Renal cortex interstitium (tissue), 15 donors: ENCODE measurements at places on chromosomes 7 and 10. TPM values are rescaled to one million over a fixed set of nuclear protein-coding genes. Genes with fewer than 3 reads are reported as not detected.

DNA sequence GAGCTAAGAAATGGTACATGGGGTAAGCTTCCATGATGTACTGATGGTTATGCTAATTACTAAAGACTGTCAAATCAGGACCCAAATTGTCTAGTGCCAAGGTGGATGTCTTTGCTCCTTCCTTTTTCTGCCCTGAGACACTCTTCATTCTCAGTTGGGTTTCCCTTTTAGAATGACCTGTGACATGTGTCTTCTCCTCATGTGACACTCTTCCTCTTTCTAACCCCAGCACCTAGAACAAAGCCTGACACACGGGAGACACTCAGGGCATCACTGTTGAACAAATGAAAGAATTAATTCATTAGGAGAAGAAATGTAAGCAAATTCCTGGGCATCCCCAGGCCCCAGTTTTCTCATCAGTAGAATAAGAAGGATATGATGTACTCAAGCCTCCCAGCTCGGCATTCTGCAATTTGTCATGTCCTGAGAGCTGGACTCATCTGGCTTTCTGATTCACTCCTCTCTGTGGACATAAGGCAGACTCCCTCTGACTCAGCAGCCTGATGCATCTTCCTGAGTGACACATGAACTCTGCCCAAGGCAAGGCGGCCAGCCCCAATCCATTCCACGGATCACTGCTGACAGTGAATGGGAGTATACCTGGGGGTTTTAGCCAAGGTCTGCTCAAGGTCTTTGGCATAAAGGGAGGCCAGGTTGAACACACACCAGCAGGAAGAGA is 473.8 kb downstream of the KCNMA1 start:
- no peak for DNase-seq

GRCh38 chr10:118522791-118523498 is 72.5 kb downstream of the PRLHR start:
- no peak for DNase-seq

DNA sequence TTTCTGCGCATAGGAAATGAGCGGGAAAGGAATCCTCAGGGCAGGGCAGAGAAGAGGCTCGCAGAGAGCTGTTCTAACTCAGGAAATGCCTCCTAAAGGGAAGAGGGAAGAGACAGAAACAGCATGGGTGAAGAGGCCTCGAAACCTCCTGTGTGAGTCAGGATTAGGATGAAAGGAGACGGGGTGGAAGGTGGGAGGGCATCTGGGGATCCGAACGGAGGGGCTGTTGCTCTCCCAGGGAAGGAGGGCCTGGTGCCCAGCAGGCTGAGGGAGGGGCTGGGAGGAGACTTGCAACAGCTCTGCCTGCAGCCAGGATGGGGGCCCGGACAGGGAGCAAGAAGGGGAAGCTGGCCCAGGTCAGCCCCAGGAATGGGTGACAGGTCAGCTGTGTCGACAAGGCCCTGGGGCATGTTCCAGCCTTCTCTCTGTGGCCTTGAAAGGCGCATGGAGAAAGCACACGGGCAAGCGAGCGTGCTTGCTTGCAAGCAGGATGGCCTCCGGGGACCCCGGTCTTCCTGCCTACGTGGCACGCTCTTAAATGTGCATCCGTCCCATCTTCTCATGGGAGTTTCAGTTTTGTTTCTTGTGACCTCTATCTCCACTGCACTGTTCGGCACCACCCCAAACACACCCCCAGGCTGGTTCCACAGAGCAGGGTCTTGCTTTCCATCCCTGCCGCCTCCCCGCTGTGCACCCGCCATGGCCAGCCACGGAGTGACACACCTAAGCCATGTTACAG is 63.5 kb downstream of the HIPK2 start:
- no peak for DNase-seq

GRCh38 chr7:25515633-25516275 is 287.5 kb upstream of the NPVF start:
- no peak for DNase-seq

- no peak for DNase-seq
These were observed 561.7 kb downstream of the SDK1 start for GRCh38 chr7:3862774-3863173.

The PITX3 gene
- 1.4 TPM for polyA plus RNA-seq

The MLLT10 gene
- 45.1 TPM for polyA plus RNA-seq

GRCh38 chr7:131536361-131536849 is 20.0 kb downstream of the PODXL start:
- DNase-seq, result no peak

The SAMD9L gene
- polyA plus RNA-seq, result 4.4 TPM

DNA sequence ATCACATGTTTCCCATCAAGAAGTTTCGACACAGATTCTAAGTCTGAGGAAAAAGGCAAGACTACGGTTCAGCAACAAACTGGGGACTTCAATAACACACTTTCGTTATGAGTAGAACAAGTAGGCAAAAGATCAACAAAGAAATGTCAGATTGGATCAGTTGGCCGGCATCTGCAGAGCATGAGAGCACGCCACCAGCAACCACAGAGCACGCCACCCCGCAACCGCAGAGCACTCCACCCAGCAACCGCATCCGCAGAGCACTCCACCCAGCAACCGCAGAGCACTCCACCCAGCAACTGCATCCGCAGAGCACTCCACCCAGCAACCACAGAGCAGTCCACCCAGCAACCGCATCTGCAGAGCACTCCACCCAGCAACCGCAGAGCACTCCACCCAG is 89.7 kb upstream of the FAM20C start:
- no peak for DNase-seq

DNA sequence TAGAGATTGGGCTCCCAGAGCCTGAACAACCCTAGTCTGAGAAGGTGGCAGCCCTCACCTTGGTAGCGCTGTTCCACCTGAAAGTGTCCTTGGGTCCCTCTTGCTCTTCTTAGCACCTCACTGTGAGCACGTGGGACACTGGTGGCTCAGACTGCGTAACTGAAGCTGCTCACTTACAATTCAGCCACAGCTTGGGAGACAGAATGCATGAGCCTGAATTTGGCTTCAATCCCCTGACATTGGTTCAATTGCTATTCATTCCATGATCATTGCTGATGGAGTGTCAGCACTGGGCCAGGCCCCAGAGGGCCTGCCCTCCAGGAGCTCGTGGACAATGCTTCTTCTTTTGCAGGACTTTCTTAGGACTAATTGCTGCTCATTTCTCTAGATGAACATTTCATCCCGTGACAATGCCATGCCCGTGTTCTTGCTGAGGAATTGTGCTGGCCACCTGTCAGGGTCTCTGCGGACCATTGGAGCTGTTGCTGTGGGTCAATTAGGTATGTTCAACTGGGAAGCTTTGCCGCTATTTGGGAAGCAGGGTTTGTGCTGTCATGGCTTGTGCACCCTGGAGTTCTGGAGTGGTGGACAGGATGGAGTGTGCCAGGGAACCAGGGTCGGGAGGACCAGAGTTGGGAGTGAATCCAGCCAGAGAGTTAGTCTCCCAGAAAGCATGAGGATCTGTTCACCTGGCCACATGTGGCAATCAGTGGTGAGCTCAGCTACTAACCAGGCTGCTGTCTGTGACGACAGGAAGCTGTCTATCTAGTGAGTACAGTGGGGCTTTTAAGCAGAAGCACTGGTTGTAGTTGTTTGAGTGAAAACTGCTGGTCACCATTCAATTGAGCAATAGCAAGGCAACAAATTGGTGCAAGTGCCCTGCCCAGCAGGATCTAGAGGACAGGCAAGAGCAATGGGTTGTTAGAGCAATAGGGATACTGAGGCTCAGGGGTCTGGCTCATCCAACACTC is 105.1 kb downstream of the WDFY4 start:
- DNase-seq, result no peak

The ZNF804B gene
- polyA plus RNA-seq, result 0.20 TPM

- DNase-seq, result no peak
These were observed 1.9 kb upstream of the TAS2R39 start for GRCh38 chr7:143181349-143181748.

- DNase-seq, result peak; percentile 17
These were observed 151.8 kb downstream of the SFMBT2 start for GRCh38 chr10:7258948-7259523.

GRCh38 chr7:156944876-156945275 is 4.6 kb upstream of the NOM1 start:
- DNase-seq, result no peak

The HOXA5 gene
- 71.1 TPM for polyA plus RNA-seq

- no peak for DNase-seq
These were observed 6.9 kb downstream of the MTG1 start for GRCh38 chr10:133400624-133401424.

GRCh38 chr7:95319570-95319969 is 4.8 kb downstream of the PON1 start:
- no peak for DNase-seq

- no peak for DNase-seq
These were observed 22.9 kb downstream of the PDGFA start for GRCh38 chr7:496528-497295.

The PRR15 gene
- 3.3 TPM for polyA plus RNA-seq

DNA sequence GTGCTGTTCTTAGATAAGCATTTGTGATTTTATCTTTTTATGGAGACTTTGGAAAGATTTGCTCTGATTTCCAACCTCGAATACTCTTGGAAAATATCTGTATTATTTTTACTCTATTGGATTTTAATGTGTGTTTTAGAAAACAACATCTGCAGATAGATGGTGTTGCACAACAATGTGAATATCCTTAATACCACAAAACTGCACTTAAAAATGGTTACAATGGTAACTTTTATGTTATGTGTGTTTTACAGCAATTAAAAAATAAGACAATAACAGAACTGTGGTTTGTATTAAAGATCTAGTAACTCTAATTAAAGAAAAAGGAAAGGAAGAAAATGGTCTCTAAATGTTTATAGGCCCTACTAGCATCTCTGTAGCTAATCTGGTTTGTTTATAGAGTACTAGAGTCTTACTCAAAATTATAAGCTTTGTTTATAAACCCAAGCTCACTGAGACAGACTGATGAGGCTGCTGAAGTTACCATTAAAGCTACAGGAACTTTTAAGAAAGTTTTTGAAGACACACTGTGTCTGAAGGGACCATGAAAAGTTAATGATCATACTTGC is 74.6 kb upstream of the CC2D2B start:
- DNase-seq, result no peak

DNA sequence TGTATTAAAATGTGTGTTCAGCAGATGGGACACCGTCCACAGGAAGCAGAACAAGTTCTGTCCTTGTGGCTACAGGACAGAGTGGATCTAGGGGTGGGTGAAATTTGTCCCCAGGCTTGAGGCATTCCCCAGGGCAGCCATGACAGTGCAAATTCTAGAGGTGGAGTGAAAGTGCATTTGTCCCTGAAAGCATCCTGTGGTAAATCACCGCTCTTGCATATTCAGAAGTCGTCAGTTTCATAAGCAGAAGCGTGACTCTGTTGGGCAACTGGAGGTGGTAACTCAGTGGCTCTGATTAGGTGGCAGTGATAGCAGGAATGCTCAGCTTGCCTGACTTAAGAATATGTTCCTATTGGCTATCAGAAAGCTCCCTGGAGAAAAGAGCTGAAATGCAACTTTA is 96.6 kb downstream of the SNX10 start:
- no peak for DNase-seq

DNA sequence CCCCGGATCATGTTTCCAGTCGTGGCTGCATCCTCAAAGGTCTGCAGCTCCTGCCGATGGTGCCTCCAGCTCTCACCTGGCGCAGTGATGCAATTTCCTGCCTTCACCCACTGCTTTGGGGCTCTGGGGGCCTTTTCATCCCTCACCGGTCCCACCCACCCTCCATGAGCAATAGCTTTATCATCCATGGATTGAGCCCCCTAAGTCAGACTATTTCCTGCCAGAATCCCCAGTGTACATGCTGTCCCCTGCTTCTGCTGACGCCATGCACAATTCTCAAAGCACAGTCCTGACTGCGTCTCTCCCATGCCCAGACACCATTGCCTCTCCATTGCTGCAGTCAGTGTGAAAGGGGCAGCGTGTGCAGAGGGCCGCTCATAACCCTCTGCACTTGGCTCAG is 49.7 kb downstream of the FAM241B start:
- no peak for DNase-seq

DNA sequence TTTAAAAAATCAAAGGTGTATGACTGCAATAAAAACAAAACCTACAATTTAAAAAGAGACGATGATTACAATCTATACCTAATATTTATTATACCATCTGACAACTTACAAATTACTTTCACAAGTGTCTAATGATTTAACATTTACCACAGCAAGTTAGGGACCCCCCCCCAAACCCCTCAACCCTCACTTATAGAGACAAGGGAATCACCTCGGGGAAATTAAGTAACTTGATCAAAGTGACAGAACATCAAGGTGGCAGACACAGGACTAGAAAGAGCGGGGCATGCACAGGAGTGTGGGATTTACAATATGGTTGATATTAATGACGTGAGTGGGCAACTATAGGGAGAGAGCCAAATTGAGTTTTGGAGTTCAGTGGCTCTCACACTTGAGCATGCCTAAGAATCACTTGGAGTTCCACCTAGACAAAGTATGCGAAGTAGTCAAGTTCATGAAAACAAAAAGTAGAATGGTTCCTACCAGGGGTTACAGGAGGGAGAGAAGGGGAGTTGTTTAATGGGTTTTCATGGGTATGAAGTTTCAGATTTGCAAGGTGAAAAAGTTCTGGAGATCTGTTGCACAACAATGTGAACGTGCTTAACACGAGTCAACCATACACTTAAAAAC is 43.4 kb downstream of the SGMS1 start:
- DNase-seq, result no peak

- DNase-seq, result no peak
These were observed 6.8 kb upstream of the PARD3 start for GRCh38 chr10:34821587-34822585.

GRCh38 chr7:155191901-155192478 is 105.7 kb upstream of the INSIG1 start:
- no peak for DNase-seq

DNA sequence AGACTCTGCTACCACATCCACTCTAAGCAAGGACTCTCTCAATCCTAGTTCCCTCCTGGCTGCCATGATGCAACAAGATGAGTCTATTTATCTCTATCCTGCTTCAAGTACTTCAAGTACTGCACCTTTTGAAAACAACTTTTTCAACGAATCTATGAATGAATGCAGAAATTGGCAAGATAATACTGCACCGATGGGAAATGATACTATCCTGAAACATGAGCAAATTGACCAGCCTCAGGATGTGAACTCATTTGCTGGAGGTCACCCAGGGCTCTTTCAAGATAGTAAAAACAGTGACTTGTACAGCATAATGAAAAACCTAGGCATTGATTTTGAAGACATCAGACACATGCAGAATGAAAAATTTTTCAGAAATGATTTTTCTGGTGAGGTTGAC is 40.7 kb downstream of the AHR start:
- no peak for DNase-seq

- no peak for DNase-seq
These were observed 13.3 kb upstream of the ARHGAP21 start for GRCh38 chr10:24737001-24737400.

DNA sequence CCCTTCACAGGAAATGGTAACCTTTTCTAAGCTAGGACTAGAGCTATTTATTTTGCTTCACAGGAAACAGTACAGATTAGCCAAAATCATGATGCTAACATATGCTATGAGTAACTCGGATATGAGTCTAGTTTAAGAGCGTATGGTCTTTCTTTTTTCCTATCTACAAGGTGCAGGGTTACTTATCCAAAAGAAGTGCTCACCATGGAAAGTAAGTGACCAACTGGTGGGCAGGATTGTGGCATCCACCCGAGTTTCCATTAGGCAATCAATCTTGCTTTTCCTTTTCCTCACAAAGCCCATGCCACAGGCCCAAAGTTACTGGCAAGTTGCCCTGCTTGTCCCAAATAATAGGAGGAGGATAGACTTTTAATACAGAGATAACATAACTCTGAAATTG is 765.1 kb upstream of the POM121L12 start:
- DNase-seq, result no peak
